ENCODE measurements at places on chromosomes 4 and X.

- DNase-seq, result no peak
Measured at GRCh38 chr4:181688432-181688831, 554.8 kb upstream of the TENM3 start.

DNA sequence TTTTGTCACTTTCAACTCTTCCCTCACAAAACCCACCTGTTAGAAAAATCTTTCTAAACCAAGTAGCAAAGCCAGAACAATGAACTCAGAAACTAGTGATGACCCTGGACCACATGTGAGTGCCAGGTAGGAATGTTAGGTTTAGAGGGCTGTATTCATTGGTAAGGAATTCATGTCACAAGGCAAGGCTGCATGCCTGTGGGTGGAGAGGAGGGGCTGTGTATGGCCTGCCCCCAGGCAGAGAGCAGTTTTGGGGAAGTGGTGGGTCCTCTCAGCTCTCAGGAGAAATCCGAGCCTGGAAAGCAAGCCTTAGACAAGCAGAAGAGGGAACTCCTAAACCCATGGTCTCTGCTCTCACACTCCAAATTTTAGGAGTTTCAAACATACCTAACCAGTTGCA is 2.4 kb downstream of the RNF175 start:
- DNase-seq, result no peak

- no peak for DNase-seq
Measured at GRCh38 chr4:146123231-146123630, 52.3 kb upstream of the LSM6 start.

DNA sequence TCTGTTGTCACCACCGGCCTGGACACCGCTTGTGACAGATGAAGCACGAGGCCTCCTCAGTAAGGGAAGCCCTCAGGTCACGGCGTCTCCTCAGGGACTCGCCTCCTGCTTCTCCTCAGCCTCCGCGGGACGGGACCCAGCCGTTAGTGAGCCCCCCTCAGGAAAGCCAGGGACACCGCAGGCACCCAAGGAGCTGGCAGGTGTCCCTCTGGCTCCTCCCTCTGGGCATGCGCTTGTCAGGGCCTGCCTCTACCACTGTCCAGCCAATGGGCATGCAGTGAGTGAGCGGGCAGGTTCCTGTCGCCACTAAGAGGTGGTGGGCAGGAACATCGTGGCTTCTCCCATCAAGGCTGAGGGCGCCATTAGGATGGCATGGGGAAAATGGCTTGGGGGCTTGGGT is 23.5 kb upstream of the CT55 start:
- no peak for DNase-seq

GRCh38 chr4:87317527-87317926 is 5.2 kb downstream of the HSD17B13 start:
- DNase-seq, result no peak

- no peak for DNase-seq
Measured at GRCh38 chr4:24742335-24742734, 53.0 kb upstream of the SOD3 start.

DNA sequence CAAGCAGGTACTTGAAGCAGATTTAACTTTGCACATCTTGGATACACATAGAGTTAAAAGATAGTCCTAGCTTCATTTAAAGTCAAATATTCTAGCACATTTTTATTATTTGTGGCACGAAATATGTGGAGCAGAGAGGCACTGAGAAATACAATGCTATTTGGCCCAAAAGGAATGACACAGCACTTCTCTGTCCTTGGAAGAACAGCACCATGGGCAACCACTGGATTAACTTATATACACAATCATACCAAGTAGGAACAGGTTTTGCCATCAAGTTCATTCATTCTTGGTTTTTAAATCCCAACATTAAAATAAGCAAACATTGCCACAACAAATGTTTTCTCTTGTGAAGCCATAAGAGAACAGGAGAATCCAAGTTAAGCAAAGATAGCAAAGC is 924 bp upstream of the ENAM start:
- DNase-seq, result no peak

- DNase-seq, result no peak
Measured at GRCh38 chrX:78048052-78048451, 56.0 kb upstream of the PGK1 start.

- DNase-seq, result no peak
Measured at GRCh38 chrX:100911731-100912130, 17.0 kb downstream of the XKRX start.

GRCh38 chr4:70239884-70240591 is 2.4 kb upstream of the CSN3 start:
- no peak for DNase-seq

DNA sequence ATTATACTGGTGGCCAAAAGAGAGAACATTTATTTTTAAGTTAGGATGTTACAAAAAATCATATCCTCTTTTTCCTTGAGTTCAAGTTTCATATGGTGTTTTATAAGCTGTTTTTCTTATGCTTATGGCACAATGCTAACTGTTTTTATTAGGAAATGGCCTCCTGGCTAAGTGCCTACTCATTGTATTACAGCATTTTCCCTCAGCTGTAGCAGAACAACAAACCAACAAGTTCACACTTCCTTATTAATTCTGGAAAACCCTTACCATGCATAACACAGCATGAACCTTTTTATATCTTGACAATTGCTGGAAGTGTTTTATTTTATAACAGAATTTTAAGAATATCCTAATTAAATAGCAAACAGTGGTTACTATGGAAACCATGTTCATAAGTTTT is 165.8 kb downstream of the GASK1B start:
- no peak for DNase-seq

GRCh38 chrX:2283111-2283859 is 217.5 kb downstream of the DHRSX start:
- no peak for DNase-seq

- no peak for DNase-seq
Measured at GRCh38 chr4:114385195-114385985, 213.2 kb upstream of the UGT8 start.

- no peak for DNase-seq
Measured at GRCh38 chr4:119233191-119233590, 20.7 kb downstream of the USP53 start.

DNA sequence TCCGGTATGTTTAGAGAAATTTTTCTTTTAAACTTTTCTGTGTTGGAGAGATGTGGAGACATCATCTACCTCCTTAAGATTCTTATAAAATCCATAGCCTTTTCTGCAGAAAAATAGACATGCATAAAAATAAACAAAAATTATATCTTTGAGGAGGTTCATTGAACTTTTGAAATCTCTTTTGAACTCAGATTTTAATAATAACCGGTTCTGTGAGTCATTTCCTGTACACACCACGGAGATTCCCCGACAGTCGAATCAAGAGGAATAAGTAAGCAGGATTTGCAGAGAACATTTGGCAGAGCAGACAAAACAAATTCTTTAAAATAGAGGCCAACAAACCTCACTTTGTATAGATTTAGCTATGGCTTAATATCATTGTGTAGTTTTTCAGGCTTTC is 918.7 kb upstream of the POU3F4 start:
- no peak for DNase-seq

DNA sequence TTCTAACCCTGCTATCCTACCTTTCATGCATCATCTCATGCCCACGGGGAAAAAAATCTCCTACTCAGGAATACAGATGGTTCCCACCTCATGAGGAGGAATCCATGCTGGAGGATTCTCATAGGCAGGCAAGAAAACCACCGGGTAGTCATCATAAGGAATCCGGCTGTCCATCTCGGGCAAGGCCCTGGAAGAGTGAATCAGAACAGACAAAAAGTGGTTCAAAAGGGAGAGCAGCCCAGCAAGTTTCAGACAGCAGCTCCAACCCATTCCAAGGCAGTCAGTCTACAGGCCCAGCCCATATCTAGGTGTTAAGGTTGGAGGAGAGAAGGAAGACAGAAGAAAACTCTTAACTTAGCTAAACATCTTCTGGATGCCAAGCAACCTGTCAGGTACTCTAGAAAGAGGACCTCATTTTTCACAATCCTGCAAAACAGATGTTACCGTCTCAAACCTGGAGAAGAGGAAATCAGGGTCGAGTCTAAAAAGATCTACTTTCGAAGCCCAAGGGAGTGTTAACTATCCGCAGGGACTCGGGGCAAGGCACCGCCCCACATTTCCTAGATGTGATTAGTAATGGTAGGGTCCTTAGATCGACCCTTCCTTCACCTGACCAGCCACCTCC is 447 bp downstream of the PDZD11 start:
- DNase-seq, result no peak

DNA sequence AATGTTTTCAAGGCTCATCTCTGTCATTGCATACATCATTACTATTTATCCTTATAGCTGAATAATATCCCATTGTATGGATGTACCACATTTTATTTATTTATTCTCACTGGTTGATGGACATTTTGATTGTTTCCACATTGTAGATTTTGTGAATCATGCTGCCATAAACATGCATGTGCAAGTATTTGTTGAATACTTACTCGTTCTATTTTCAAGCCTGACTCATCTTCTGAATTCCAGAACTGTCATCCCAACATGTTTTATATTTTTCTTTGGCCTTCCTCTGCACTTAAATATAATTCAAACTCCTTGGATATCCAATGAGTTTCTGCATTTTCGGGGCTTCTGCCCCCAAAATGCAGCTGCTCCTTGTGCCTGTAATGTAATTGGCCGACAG is 77.6 kb downstream of the MXRA5 start:
- no peak for DNase-seq

All from activated CD4-positive, alpha-beta T cell treated with anti-CD3 and anti-CD28 coated beads, Interleukin-2, amount 10 ng/mL, durations not matched to agents 7 days and 5 days (primary cell).